ENCODE measurements at places on chromosomes 12 and 14.

- DNase-seq: no peak
These were observed 988.6 kb upstream of the TMEM132C start for GRCh38 chr12:127278351-127278750.

DNA sequence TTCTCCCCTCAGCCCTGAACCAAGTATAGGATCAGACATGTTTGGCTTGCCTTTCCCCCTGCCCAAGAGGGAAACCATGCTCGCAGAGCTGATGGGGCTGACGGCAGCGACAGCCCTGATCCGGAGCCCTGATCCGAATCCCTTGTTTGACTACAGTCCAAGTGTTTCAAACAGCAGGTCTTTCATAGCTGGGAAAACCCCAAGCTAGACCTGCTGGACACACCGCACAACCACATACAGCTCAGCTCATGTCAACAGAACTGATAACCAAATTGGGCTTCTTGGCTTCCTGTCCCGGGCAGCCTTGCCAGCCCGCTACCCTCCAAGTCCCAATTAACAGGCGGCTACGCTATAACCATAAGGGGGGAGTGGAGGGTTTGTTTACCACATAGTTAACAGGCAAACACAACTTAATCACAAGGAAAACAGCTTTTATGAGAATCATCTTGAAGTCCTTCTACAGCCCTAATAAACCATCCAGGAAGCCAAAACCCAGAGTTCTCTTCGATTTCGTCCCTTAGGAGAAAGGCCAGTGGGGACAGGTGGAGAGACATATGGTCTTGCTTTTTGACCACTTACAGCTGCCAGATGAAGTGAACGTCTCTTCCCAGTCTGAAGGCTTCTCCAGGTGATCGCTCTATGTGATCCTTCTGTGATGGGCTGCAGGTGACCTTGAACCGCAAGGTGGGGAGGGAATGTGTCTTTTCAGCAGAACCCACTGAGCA, 64.5 kb upstream of the MANSC4 start:
- no peak for DNase-seq

DNA sequence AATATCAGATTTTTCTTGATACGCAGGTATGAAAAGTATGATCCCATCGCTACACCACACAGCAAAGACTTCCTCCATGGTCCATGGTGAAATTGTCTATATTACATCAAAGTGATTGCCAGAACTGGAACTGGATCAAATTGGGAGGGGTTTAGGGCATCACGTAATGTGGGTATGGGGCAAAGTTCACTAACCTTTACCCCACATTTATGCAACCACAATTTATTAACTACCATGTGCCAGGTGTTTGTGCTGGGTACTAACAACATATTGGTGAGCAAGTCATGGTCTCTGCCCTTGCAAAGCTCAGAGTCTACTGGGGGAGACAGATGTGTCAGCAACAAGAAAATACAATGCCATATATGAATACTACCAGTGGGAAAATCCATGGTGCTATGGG, 258.9 kb downstream of the SUDS3 start:
- no peak for DNase-seq

DNA sequence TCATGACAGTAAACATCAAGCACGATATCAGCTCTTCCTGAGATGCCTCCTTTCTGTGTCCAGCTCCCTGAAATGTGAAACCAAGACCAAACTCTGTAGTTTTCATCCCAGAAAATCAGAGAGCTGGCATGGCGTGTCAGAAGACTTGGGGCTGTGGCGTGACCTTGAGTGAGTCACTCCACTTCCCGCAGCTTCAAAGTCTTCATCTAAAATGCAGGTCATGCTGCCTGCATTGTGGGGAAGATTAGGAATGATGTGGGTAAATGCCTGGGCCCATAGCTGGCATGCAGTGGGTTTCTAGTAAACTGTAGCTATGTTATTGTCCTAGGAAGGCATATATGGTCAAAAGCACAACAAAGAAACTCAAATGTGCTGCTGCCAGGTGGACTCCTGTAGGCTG, 28.8 kb downstream of the OAS2 start:
- no peak for DNase-seq

DNA sequence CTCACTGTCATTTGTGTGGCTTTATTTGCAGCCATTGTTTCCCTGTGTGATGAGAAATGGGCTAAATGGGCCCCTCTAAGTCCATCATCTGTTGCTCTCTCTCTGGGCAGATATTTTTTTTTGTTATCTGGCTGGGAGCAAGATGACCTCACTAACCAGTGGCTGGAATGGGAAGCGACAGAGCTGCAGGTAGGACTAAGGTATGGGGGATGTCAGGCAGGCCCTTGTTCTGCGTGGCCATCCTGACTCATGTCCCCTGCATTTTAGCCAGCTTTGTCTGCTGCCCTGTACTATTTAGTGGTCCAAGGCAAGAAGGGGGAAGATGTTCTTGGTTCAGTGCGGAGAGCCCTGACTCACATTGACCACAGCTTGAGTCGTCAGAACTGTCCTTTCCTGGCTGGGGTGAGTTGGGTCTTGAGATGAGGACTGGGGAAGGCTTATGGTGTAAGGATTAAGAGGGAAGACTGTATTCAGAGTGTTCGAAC, 1.3 kb downstream of the MARS1 start:
- DNase-seq: no peak

DNA sequence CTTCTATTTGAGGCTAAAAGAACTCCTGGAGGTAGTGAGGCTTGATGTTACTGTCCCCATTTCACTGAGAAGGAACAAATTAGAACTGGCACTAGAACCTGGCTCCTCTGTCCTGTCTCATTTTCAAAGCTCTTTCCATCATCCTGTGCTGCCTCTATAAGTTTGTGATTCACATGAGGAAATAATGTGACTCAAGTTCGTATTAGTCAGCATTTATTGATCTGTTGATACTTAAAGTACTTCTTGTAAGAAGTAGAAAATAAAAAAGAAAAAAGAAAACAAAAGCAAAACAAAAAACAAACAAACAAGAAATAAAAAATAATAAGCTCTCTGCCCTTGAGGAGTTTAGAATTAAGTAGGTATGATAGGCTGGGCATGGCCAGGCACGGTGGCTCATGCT, 2.3 kb upstream of the ESPL1 start:
- DNase-seq: no peak

- no peak for DNase-seq
These were observed 2.0 kb downstream of the ESYT1 start for GRCh38 chr12:56129942-56130495.

GRCh38 chr12:123741937-123742572, 20.0 kb upstream of the DNAH10 start:
- DNase-seq: peak; percentile 19

DNA sequence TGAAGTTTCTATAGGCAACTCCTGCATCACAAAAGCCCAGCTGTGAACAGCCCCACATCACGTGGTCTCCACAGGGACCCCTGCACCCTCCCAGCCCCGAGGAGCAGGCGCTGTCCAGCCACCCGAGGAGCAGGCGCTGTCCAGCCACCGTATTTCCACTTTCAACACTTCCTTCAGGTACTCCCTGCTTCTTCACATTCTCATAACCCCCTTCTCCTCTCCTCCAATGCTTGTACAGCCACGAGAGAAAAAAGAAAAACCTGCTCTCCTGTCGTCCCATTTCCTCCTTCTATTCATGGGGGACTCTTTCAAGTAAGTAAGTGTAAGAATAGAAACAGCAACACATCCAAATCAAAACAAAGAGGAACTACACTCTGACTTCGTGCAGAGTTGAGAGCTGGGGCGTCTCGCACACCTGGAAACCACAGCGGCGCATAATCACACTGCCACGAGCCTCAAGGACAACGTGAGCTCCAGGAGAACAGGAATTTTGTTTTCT, 11.9 kb downstream of the CDC42BPB start:
- DNase-seq: no peak

Data from activated CD4-positive, alpha-beta memory T cell treated with anti-CD3 and anti-CD28 coated beads, Interleukin-2, amount 10 ng/mL, durations not matched to agents 7 days and 5 days (primary cell).